ENCODE measurements at places on chromosomes 7 and 10.

DNA sequence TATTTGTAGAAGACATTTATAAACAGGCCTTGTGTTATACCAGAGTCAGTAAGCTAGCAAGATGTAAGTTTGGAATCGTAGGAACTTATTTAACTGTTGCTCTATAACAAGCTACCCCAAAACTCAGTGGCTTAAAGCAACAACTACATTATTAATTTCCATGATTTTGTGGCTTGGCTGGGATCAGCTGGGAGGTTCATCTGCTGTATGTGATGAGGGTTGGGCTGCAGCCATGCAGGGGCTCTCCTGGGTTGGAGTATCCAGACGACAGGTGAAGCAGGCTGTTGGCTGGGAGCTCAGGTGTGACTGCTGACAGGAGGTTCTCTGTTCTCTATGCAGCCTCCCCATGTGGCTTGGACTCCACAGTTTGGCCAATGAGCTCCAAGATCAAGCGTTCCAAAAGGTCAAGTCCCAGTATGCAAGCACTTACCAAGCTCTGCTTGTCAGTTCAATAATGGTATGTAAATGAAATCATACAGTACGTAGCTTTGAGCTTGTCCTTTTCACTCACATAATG, 52.4 kb downstream of the GPR26 start:
- DNase-seq, result no peak

DNA sequence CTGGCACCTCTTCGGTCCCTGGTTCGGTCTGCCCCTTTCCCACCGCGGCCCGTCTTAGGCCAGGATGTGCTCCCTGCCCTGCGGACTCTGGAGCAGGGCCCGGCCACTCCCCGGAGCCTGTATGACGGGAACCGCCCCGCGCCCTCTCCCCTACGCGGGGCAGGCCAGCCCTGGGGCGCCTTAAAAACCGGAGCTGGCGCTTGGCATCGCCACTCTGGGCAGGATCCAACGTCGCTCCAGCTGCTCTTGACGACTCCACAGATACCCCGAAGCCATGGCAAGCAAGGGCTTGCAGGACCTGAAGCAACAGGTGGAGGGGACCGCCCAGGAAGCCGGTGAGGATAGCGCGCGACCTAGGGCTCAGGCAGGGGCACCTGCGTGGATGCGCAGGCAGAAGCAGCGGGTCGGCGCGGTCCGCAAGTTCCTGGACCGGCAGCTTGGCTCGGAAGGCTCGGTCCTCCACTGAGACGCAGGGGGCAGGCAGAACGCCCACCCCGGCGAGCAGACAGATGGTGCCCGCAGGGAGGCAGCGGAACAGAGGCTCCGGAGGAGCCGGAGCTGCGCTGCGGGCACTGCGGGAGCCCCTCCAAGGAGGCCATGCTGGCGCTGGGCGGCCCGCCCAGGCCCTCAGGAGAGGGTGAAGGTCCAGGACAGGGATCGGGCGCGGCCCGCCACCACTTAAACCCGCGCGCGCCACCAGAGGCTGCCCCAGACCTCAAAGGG, at the start of gene ADIRF:
TSS of gene ADIRF (plus strand) at position 212 of the 723 bp plus-strand sequence. CDS start at position 275, 63 bp downstream.
- no peak for DNase-seq

DNA sequence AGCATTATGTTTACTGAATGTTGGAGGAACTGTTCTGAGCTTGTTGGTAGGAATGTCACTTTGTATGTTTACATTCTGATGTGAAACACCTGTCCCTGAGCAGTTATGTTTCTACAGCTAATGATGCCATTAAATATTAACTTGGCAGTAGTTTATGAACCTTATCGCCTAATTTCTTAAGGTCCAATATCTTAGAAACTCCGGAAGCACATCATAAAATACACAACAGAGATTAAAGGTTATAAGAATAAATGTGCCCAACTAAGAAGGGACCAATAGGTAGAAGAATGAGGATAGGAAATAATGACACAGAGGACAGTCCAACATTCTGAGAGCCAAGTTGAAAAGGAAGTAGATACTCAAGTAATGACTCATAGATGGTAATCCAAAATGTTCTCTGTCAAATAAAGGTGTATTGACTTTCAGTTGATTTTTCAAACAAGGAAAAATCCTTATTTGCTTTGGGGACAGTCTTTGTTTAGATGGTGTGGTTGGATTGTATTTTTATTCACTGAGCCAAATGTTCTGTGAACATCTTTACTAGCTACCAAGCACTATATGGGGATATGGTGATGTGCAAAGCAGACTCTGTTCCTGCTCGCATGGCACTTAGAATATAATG, 31.9 kb downstream of the LCOR start:
- DNase-seq, result no peak

GRCh38 chr10:100377830-100378229, 30.8 kb downstream of the SCD start:
- DNase-seq, result no peak
